Activated naive CD8-positive, alpha-beta T cell treated with anti-CD3 and anti-CD28 coated beads, Interleukin-2, amount 10 ng/mL, durations not matched to agents 7 days and 5 days (primary cell): ENCODE measurements at places on chromosomes 7 and 10. TPM values are rescaled to one million over a fixed set of nuclear protein-coding genes. Genes with fewer than 3 reads are reported as not detected.

DNA sequence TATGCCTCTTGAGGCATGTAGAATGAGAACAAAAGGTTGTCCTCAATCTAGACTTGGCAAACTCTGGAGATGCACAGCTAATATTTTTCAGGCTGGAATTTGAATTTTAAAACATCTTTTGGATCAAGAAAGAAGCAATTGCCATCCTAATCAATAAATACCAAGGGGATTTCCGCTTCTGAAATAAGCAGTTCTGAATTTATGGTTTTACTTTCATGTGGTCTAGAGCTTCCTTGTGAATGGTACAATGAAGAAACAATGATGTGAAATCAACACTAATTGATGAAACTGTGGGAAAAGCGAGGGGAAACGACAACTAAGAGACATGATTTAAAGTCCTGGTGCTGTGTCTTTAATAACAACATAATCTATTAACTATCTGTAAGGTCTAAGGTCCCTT is 1202.7 kb downstream of the SORCS3 start:
- H3K27me3 ChIP-seq = no peaks in the 10 kb centered on the region
- no peak overlapping the region for H3K27ac ChIP-seq
- no peak for DNase-seq

DNA sequence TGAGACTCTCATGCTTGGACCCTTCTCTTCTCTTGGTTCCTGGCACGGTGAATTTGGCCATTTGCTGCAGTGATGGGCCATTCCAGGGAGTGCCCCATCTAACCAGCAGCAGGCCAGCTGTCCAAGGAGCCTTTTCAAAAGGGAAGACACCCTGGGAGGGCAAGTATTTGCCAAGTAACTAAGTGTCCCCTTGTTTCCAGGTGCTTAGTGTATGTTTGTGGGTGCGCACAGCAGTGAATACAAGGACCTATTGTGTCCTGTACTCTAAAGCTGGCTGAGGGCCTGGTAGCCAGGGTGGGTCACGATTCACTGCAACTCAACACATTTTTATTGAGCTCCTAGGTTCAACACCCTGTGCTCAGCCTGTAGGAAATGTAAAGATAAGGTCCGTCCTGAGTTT is 348.8 kb downstream of the RNLS start:
- no peak for DNase-seq
- no peak overlapping the region for H3K27ac ChIP-seq
- H3K36me3 ChIP-seq = peaks cover 4% of the 10 kb centered on the region

DNA sequence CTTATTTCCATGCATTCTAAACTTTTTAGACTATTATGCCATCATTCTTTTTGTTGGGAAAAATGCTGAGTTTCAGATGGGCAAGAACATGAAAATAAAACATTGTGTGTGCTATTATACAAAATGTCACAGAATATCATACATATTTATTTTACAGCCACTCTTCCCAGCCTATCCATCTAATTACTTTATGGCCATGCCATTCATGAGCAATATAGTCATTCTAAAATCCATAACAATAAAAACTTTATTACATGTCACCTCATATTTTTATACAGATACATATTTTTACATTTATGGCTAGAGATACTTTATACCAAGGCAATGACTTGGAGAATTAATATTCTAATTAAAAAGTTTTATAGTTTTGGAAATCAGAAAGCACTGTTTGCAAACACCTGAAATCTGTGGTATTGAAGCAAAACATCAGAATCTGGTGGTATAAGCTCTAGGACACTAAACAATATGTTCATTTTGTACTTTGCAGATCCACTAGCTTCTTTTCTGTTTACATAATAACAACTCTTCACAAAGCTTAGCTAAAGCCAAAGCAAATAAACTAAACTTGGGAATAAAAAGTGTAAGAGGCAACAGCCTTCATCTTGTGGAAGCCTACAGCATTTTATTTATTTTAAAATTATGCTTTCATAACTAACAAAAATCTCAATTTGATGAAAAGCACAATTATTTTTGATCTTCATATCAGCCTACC is 210.1 kb downstream of the RNLS start:
- no peak overlapping the region for H3K27ac ChIP-seq
- no peak for DNase-seq
- H3K36me3 ChIP-seq = peaks cover 5% of the 10 kb centered on the region
- H3K4me1 ChIP-seq = peaks cover 2% of the 10 kb centered on the region

The COL17A1 gene
- not detected for total RNA-seq

- H3K4me1 ChIP-seq = no peaks in the 10 kb centered on the region
- H3K27me3 ChIP-seq = peaks cover 3% of the 10 kb centered on the region
- H3K4me3 ChIP-seq = no peak overlapping the region
- no peak overlapping the region for H3K27ac ChIP-seq
Measured at GRCh38 chr10:34147641-34148304, 667.3 kb downstream of the PARD3 start.

- H3K27me3 ChIP-seq = no peaks in the 10 kb centered on the region
- no peaks in the 10 kb centered on the region for H3K36me3 ChIP-seq
- no peak for DNase-seq
- peaks cover 28% of the 10 kb centered on the region for H3K4me1 ChIP-seq
- H3K27ac ChIP-seq = no peak overlapping the region
- no peak overlapping the region for H3K4me3 ChIP-seq
Measured at GRCh38 chr10:114332301-114333192, 71.8 kb downstream of the AFAP1L2 start.

The H2AZ2 gene
- 359 TPM for total RNA-seq

The GOLGA7B gene
- 12.0 TPM for total RNA-seq

The CPA2 gene
- not detected for total RNA-seq

DNA sequence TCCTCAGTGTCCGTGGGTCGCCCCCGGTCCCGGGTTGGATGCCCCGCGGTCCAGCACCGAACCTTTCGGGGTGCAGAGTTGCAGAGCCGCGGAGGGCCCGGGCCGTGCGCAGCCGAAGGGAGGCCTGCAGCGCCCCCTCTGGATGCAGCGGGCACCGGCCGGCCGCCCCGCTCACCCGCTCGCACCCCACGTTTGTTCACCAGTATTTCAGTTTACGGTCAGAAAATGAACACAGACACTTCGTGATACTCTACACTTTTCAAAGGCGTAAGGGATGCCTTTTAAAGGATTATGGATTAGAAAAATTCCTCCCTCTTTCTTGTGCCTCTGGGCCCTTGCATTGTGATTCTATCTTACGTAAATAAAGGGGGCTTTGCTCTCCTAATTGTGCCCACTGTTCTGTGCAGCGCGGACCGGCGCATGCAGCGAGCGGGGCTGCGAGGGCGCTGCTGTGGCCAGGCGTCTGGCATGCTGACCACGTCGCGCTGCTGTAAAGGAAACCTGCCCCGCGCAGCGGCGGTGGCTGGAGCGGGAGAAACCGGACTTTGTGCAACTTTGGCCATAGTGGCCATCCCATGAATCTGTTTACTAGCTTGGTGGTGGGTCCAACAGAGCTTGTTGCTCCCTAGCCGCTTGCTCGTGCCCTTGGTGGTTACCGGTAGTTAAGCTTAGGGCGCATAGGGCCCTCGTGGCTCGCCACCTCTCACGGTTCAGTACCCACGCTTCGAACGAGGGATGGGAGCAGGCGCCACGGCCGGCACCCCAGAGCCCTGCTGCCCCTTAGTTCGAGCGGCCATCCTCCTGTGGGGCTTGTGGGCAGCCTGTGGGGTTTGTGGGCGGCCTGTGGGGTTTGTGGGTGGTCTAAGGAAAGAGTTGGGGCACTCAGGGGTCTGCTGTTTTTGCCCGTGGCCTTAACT is 739 bp upstream of the MEST start:
- peaks cover 17% of the 10 kb centered on the region for H3K4me1 ChIP-seq
- H3K27ac ChIP-seq = no peak overlapping the region

- peaks cover 7% of the 10 kb centered on the region for H3K36me3 ChIP-seq
- H3K27ac ChIP-seq = no peak overlapping the region
- H3K27me3 ChIP-seq = no peaks in the 10 kb centered on the region
Measured at GRCh38 chr10:132714986-132715775, 70.8 kb downstream of the NKX6-2 start.

DNA sequence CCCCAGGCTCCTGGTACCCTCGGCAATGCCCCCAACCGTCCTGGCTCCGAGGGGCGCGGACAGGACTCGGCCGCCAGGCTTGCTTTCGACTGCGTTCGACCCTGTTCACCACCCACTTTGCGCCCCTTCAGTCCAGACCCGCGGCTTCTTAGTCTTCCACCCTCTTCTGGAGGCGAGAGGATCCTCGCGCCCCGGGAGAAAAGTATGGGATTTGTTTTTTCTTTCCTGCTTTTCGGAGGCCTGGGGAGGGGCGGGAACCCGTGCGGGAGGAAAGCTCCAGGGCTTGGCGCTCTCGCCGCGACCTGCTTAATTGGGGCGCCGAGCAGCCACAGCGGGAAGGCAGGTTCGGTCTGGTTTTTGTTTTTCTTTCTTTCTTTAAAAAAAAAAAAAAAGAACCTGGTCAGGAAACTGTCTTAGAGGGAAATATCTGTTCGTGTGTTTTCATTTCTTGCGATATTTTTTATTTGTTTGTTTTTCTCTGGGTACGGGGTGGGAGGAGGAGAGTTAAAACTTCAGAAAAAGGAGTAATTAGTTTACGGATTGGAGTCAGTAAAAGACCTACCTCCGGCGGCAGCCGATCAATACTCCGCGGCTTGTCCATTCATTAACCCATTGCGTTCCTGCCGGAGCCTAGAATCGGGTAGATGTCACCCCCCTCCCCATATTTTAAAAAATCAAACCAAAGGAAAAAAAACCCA is 1.6 kb downstream of the EMX2 start:
- DNase-seq = peak; percentile 34
- H3K36me3 ChIP-seq = peaks cover 3% of the 10 kb centered on the region
- peaks cover 13% of the 10 kb centered on the region for H3K4me1 ChIP-seq
- H3K27ac ChIP-seq = peak overlapping the region; percentile 79

The EEF1AKMT2 gene
- total RNA-seq = 22.8 TPM

DNA sequence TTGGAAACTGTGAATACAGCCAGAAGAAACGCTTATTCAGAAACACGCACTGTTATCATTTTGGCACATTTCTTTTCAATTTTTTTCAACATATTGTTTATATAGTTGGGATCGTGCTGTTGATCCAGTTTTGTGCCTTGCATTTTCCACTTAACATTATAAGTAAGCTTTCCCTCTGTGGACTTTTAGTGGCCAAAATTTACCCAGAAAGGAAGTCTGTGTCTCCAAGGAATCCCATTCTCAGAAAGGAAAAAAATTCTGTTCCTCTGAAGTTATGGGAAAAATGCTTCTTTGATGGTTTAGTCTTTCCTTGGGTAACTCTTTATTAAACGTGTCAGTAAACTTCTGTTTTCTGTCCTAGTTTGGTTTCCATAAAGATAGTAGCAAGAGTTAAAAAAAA is 280.0 kb downstream of the REEP3 start:
- peaks cover 5% of the 10 kb centered on the region for H3K4me1 ChIP-seq
- no peak overlapping the region for H3K27ac ChIP-seq

The ZMYND11 gene
- 52.8 TPM for total RNA-seq

The ANKRD7 gene
- 1.2 TPM for total RNA-seq

DNA sequence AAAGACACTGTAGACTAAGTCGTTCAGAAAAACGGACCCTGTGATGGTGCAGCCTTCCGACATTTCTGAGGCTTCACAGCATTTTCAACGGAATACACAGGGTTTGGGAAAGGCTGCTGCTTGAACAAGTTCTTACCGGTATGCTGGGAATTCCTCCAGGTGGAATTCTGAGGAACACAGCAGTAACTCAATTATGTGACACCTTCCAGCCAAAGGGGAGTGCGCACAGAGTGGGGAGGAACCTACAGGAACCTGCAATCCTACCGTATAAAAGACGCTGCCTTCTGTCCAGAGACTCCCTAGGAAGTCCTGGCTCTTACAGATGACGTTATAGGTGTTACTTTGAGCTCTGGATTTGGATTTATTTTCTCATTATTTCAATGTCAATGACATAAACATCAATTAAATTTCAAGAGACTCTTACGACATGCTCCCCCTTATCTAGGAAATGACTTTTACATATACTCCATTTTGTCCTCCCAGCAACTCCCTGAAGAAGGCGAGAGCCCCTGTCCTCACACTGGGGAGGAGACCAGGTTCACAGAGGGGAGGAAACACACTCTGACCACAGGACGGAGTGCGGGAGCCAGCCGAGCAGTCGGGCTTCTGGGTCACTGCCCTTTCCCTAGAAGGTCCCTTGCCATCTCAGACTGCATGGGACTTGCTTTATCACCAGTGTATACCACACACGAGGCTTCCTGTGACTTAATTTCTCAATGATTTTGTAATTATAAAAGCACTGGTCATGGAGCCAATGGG is 27.9 kb downstream of the VIPR2 start:
- H3K4me1 ChIP-seq = peaks cover 1% of the 10 kb centered on the region
- peaks cover 10% of the 10 kb centered on the region for H3K27me3 ChIP-seq
- H3K27ac ChIP-seq = no peak overlapping the region
- no peaks in the 10 kb centered on the region for H3K36me3 ChIP-seq

The RET gene
- 0.22 TPM for total RNA-seq

GRCh38 chr7:143885951-143886350 is 16.0 kb downstream of the TCAF1 start:
- peaks cover 20% of the 10 kb centered on the region for H3K36me3 ChIP-seq
- no peak for DNase-seq
- H3K4me3 ChIP-seq = no peak overlapping the region
- peaks cover 13% of the 10 kb centered on the region for H3K4me1 ChIP-seq
- peaks cover 19% of the 10 kb centered on the region for H3K27me3 ChIP-seq

- H3K27ac ChIP-seq = no peak overlapping the region
- H3K27me3 ChIP-seq = peaks cover 15% of the 10 kb centered on the region
- no peaks in the 10 kb centered on the region for H3K36me3 ChIP-seq
- H3K4me1 ChIP-seq = no peaks in the 10 kb centered on the region
- DNase-seq = no peak
- no peak overlapping the region for H3K4me3 ChIP-seq
Measured at GRCh38 chr10:14293526-14293925, 37.2 kb downstream of the FRMD4A start.

The NODAL gene
- total RNA-seq = not detected

The TDRD1 gene
- total RNA-seq = 0.20 TPM

DNA sequence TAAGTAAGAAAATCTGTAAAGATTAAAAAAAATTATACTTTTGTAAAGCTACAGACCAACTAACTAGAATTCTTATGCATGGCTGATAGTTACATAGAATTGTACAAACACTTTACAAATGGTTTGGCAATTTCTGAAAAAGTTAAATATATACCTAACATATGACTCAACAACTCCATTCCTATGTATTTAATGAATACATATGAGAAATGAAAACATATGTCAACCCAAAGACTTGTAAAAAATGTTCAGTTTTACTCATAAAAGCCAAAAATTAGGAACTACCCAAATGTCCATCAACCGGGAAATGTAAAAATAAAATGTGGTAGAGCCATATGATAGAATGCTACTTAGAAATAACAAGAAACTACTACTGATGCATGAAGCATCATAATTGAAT is 152.6 kb upstream of the NRG3 start:
- no peak overlapping the region for H3K4me3 ChIP-seq
- no peaks in the 10 kb centered on the region for H3K27me3 ChIP-seq
- DNase-seq = no peak
- H3K4me1 ChIP-seq = peaks cover 9% of the 10 kb centered on the region
- H3K36me3 ChIP-seq = no peaks in the 10 kb centered on the region
- H3K27ac ChIP-seq = no peak overlapping the region
